ENCODE measurements at places on chromosomes 1 and 21.

GRCh38 chr1:118914379-118915161 lies 73.6 kb downstream of the TBX15 start:
- no peak for DNase-seq

DNA sequence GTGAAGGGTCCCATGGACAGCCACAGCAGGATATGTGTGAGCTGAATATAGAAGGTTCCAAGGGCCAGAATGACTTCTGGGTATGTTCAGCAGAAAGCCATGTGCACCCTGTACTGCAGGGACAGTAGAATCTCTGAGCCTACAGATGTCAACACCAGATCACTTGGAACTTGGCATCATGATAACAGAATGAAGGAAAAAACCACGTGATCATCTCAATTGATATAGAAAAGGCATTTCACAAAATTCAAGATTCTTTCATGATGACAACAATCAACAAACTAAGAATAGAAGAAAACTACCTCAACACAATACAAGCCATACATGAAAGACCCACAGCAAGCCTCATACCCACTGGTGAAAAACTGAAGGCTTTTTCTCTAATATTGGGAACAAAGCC lies 885 bp upstream of the KRTAP12-2 start:
- DNase-seq: no peak

GRCh38 chr1:41802532-41803501 lies 115.9 kb downstream of the HIVEP3 start:
- DNase-seq: no peak

GRCh38 chr1:9687874-9688582 lies 36.5 kb downstream of the PIK3CD start:
- no peak for DNase-seq

GRCh38 chr1:246437961-246438360 lies 69.1 kb downstream of the SMYD3 start:
- DNase-seq: no peak

DNA sequence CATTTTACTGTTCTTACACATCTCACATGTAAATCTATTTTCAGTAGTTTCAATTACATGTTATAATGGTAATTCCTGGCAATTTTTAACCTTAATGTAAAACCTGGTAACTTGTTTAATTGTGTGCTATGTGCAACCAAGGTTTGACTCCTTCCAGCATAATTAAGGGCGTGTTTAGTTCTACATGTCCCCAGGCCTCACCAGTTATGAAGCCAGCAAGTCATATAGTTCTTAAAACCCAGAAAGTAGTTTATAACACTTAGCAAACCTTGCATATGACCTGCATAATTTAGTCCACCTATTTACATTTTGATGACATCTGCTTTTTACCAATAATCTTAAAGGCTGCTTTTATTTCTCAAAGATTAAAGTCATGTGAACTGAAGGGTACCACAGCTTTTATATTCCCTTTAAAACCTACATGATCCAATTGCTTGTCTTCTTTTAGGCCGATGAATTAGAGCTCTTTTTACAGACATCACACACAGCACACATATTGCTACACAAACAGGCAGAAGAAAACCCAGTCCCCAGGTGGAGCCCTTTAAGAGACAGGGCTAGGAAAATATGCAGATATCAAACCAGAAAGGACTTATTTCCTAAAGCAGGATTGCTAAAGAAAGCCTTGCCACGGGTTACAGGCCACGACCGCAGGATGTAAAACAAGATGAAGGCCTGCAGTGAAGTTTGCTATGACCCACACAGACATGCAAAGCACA lies 23.2 kb upstream of the SYCP1 start:
- no peak for DNase-seq

DNA sequence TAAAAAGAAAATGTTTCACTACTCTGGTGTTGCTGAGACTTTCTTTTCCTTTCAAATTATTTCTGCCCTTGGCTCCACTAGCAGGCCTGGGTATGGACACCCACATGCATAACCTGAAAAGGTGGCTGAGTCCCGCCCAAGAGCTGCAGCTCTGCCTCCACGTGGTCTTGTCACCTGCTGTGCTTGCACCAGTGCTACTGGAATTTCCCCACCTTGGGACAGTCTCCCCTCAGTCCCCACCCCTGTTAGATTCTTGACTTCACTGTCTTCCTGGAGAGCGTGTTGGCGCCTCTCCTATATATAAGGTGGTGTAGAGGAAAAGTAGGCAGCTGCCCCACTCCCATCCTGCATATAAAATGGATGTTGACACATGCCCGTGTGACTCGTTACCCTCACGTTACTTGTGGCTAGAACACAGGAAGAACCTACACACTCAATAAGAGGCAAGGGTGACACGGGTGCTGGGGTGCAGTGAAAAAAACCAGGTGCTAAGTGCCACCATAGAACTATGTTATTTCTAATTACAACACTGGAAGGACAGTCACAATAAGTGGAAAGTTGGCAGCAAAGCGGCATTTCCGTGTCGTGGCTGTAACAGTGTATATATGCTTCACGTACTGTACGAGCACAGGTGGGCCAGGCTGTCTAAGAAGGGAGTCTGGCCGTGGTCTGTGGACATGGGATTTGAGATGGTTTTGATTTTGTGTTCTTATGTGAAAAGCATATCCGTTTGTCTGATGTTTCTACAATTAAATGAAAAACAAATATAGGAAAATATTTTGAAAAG lies 61.0 kb downstream of the POFUT2 start:
- no peak for DNase-seq

- DNase-seq: no peak
Observed at GRCh38 chr1:234102583-234102982, 198.1 kb downstream of the SLC35F3 start.

DNA sequence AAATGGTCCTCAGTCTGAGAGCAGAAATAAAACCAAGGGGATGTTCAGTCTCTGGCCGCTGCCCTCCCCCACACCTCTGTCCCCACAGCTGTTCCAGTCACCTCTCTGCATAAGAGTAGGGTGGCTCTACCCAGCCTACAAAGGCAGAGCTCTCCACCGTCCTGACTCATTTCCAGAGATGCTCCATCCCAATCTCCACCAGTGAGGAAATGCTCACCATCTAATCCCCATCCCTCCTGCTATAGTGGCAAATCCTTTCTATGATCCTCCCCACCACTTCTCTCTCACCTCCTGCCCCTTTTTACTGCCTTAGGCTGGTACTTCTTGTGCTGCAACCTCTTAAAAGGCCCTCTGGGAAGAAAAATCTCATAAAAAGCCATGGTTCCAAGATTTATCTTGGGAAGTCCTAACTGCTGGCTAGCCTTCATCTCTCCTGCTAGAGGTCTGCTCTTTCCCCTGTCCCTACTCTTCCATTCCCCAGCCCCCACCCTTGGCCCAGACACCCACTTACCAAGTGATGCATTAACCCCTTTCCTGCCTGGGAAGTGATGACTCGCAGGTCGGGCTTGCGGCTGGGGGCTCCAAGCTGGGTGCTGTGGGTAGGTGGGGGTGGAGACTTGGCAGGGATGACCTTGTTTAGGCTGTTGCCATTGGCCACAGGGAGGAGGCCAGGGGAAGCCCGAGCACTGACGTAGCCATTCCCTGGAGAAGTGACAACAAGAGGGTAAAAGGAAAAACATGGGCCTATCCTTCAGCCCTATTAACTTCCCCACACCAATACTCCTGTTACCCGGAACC lies 23.9 kb downstream of the MEF2D start:
- no peak for DNase-seq

DNA sequence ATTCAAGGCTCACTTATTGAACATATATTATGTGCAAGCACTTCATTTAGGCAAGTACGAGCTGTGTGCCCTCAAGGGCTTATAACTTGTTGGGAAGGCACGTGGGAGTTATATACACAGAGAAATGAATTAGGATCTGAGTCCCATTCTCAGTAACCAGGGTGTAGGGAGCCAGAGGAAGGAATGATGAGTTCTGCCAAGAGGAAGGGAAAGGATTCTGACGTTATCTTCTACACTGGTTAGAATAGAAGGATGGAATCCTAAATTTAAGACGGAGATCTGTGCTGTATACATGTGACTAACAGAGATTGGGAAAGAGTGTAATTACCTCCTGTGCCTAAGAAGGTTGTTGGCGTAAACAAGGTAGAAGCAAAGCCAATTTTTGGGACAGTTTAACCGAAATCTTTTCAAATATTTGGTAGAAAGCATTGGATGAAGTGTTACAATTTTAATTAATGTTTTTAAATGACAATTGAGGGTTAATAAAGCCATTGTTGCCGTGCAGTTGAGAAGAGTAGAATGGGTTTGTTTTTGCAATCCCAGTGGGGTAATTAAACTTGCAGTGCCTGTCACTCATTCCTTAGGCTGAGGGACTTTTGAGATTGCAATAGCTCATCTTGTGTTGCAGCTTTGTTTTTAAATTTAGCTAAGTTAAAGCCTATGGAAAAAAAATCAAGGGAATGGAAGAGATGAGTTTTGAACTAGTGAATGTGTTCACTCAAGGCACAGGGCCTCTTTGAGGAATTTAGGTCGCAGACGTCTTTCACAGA lies 177.2 kb downstream of the NFIA start:
- DNase-seq: no peak

DNA sequence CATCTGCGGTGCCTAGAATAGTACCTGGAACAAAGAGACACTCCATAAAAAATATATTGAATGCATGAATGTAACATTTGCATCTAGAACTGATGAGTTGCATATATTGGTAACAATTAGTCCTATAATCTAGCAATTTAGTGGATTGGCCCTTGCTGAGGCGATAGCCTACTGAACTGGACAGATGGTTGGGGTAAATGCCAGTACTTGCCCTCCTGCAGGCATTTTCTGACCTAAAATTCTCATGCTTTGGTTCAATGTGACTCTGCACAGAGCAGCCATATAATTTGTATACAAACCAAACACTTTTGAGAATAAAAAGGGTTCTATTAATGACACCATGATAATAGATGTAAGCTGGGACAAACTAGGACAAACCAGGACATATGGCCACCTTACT lies 313.6 kb downstream of the OLFM3 start:
- DNase-seq: no peak

GRCh38 chr1:228956864-228957263 lies 221.6 kb downstream of the RHOU start:
- DNase-seq: no peak

GRCh38 chr1:113949007-113949406 lies 19.9 kb downstream of the HIPK1 start:
- no peak for DNase-seq
